ENCODE measurements at places on chromosomes 13 and 19.

GRCh38 chr13:43377149-43377548, 353.8 kb downstream of the DNAJC15 start:
- DNase-seq: no peak

- DNase-seq: peak; percentile 88
Observed at GRCh38 chr19:14536926-14537692, 7.7 kb downstream of the TECR start.

DNA sequence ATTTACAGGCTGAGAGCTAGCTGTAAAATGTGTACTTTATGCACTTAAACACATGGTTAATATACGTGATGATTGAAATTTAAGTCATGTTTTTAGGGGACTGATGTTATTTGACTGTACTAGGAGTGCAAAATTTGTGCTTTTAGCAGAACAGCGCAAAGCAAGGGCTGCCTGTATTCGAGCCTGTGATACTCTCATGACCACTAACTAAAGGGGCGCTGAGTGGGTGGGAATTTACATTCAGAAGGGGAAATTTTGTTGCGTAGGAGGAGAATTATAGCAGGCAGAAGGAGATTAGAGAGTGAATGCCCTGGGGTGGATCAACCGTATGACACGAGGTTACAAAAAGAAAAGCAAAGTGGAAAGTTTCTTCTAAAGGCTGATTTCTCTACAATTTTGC, 271.8 kb upstream of the HTR2A start:
- DNase-seq: no peak

GRCh38 chr13:67308004-67308772, 78.1 kb upstream of the PCDH9 start:
- no peak for DNase-seq

GRCh38 chr13:27481766-27482165, 31.4 kb upstream of the MTIF3 start:
- peak; percentile 61 for DNase-seq

DNA sequence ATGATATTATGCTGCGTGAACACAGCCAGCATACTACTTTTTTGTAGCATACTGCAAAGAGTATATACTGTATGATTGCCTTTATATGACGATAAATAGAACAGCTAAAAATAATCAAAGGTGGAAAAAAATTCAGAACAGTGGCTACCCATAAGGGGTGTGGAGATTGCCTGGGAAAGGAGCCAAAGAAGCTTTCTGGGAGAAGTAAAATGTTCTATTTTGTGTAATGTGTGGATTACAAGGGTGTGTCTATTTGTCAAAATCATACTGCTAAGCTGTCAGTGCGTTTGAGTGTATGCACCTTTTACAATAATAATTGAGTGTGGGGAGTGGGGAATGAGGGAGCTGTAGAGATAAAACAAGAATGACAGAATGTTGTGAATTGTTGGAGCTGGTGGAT, 45.2 kb upstream of the MTIF3 start:
- no peak for DNase-seq

- DNase-seq: no peak
Observed at GRCh38 chr13:60788156-60788829, 391.3 kb downstream of the TDRD3 start.

DNA sequence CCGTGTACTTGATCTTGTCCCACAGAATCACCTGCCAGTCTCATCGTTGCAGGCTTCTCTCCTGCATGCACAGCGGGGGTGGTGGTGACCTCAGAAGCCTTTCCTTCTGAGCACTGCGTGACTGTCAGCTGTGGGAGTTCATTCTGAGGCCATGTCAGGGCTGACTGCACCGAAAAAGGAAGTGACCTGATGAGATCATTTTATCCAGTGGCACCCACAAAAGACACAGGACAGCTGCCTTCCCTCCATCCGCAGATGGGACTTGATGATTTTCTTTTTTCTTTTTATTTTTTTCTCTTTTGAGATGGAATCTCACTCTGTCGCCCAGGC, 89.7 kb downstream of the RAB20 start:
- DNase-seq: no peak

- no peak for DNase-seq
Observed at GRCh38 chr13:108549934-108550333, 79.5 kb upstream of the MYO16 start.

- DNase-seq: no peak
Observed at GRCh38 chr19:1273263-1274041, 1.9 kb upstream of the FAM174C start.

GRCh38 chr13:111411919-111412650, 91.6 kb downstream of the TEX29 start:
- no peak for DNase-seq

DNA sequence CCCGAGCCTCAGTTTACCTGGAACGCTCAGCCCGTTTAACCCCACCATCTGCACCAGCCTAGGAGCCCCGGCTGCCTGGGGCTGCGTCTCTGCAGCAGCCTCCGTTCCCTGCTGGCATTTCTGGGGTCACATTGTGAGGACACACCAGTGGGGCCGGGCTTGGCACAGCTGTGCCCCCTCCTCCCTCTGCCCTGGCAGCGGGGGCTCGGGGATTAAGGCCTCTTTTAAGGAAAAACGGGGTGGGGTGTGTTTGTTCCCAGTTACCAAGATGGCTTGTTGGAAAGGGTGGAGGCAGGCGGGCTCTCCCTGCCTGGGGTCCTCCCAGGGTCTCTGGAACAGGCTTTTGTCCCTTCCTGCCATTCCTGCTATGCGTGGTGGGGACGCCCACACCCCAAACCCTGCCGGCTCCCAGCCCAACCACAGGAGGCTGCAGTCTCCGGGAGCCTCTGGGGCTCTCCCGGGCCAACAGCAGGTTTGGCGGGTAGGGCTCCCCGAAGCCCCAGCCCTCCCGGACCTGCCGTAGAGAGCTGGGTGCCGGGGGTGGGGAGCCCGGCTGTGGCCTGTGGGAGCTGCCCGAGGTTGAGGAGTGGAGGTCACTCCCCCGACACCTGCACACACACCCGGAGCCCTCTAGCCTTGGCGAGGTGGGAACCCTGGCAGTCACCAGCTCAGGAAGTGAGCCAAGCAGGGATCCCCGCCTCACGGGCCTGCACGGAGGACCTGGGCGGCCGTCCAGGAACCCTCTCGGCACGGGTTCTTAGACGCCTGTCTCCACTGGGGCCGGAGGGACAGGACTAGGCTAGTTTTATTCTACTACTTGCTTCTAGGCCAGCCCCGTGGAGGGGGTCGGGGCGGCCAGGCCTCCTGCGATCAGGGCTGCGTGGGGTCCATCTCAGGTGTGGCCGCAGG, 36.9 kb downstream of the GADD45B start:
- DNase-seq: no peak

DNA sequence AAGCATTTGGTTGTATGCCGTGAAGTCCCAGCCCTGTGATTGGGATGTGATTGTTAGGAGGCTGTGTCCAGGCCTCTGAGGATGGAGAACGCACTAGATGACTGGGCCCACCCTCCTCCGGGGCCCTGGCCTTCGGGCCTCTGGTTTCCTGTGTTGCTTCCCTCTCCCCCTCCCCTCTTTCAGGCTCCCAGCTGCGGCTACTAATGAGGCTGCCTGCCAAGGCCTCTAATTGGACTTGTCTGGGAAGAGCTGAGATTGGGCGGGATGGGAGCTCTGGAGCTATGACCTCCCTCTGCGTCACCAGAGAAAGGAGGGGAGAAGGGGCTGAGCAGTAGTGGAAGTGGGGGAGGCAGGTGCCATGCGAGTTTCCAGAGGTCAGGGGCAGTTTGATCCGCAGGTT, 9.9 kb downstream of the PTH2 start:
- no peak for DNase-seq

DNA sequence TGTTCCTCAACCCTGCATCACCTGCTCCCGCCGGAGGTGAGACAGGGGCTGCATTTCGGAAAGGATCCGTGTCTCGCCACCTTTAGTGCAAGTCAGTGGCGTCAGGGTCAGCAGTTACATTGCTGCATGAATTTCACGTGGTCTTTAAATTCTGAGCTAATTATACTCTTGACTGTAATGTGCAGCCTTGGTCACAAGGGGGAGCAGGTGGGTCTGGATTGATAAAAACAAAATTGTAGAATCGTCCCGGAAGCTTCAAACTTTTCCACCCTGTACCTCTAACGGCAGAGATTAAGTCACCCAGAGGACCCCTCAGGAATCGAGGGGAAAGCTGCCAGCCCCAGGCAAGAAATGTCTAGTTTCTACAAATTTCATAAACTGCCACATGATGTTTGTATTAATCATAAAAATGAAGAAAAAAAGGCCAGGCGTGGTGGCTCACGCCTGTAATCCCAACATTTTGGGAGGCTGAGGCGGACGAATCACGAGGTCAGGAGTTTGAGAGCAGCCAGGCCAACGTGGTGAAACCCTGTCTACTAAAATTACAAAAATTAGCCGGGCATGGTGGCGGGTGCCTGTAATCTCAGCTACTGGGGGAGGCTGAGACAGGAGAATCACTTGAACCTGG, 20.2 kb downstream of the BBC3 start:
- peak; percentile 91 for DNase-seq

DNA sequence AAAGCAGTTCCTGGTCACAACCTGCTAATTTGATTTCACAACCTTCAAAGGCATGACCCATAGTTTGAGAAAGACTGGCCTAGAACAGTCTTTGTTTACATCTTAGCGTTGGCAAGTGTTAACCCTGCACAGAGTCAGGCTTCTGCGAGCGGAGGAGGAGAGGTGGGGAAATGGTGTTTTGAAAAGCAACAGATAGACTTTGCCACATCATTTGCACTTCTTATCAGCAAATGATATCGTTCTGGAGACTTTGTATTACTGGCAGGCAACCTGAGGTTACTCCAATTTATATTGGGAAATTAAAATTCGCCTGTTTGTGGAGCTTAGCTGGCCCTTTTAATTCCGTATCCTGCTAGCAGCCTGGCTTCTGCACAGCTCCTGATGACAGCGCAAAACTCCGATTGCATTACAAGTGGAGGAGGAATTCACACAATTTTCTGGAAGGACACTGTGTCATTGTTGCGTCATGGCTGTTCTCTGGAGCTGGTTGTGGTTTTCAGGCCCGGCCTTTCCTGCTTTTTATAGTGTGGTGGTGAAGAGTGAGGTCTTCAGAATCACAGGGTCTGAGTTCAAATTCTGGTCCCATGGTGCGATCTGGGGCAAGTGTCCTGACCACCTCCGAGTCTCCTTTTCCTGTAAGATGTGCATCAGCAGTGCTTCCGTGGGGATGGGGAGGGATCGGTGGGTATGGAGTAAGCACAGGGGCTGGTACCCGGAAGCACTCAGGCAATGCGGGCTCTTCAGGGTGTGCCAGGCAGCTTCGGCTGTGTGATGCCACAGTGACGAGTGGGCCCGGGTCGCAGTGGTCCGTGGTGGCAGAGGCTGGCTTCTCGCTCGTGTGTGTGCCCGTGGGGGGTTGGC, 49.1 kb upstream of the EHD2 start:
- no peak for DNase-seq

DNA sequence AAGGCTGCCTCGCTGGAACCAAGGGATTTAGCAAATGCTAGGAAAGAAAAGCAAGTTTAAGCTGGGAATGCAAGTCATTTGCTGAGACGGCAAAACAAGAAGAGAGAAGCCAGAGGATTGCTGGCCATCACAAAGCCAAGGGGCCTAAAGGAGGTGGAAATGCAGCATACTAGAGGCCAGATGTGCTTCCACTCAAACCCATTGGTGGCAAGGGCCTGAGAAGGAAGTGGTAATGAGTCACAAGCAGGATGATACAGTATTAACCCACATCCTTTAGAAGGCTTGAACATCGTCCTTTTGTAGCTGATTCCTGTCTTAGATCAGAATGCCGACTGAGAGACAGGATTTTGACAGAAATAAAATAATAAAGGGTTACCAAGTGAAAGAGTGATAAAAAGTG, 68.2 kb downstream of the ITGBL1 start:
- no peak for DNase-seq

- no peak for DNase-seq
Observed at GRCh38 chr19:42032431-42032830, 37.6 kb downstream of the GRIK5 start.

DNA sequence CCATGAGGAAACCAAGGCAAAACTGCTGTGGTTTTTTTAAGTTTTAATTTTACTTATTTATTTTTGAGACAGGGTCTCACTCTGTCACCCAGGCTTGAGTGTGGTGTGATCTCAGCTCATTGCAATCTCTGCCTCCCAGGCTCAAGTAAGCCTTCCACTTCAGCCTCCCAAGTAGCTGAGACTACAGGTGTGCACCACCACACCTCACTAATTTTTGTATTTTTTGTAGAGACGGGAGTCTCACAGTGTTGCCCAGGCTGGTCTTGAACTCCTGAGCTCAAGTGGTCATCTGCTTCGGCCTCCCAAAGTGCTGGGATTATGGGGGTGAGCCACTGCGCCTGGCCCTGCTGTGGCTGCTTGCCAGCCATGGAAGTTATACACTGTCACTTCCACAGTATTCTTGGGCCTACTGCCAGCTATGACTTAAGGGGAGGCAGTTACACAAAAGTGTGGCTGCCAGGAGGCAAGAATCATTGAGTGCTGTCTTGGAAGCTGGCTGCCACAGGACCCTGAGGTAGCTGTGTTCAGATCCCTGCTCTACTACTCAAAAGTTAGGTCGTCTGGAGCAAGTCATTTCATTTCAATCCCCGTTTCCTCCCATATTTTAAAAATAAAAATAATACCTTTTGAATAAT, 12.7 kb downstream of the FARP1 start:
- DNase-seq: no peak

- DNase-seq: no peak
Observed at GRCh38 chr13:74026753-74027152, 107.5 kb downstream of the KLF12 start.

DNA sequence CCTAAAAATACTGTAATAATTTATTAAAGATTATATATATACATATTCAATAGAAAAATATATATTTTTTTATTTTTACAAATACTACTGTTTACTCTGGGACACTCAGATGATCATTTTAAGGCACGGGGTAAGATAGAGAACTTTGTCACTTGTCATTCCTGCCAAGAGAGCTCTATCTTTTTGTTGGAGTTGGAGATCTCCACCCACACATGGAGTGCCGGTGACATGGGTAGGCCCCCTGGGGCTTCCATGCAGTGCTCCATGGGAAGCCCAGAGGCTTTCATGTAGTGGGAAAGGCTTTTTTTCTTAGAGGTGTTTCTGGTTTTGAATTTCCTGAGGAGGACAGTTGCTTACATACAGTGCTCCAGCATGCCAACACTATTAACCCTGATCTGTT, 81.4 kb downstream of the LMO7 start:
- DNase-seq: no peak

GRCh38 chr13:28337166-28338005, 157.5 kb downstream of the FLT1 start:
- no peak for DNase-seq

DNA sequence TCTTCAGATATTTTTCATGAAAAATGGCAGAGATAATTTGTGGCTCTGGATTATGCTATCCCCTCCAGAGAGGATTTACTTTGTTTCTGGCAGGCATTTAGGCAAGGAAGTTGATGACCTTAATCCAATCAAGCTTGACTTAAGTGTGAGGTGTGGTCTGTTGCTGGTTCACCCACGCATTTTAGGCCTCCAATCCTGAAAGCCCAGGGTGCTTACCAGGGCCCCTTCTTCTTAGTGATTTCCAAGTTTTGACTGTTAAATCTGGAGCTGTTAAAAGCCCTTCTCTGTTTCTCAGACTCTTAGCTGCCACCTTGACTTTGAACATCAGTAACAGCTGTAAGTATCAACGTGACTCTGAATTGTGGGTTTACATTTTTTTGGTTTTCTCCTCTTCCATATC, 161.8 kb downstream of the DNAJC15 start:
- DNase-seq: no peak

Data from hematopoietic multipotent progenitor cell treated with erythropoietin and hydrocortisone succinate and interleukin-3 and kit ligand, for 15 days (in vitro differentiated cells).